ENCODE measurements at places on chromosomes 3 and 15.

GRCh38 chr3:62154457-62155148, 218.7 kb downstream of the FEZF2 start:
- no peak for DNase-seq

DNA sequence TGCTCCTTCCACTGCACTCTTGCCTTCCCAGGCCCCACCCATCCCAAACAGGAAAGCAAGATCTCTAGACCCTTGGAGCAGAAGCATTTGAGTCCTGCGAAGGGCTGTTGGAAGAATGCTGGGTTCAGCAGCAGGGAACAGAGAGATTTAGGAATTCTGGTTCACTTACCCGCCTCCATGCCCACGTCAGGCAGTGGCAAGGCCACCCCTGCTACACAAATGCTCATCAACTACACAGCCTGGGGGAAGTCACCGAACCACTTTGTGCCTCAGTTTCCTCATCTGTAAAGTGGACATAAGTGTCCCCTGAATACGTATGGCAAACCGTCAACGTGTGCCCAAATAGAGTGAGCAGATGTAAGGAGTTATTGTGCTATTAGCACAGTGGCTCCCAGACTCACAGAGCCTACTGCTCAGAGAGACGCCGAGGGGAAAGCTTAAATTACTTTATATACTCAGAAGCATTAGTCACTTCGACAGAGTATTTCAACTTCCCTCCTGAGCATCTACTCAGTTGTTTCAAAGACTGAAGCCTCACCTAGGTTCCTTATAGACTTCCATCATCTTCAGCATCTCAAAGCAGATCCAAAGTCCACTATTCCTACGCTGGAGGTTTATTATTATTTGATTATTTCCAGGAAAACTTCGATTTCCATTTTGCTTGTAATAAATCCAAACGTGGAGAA, 905 bp downstream of the HOMER2 start:
- no peak for DNase-seq

DNA sequence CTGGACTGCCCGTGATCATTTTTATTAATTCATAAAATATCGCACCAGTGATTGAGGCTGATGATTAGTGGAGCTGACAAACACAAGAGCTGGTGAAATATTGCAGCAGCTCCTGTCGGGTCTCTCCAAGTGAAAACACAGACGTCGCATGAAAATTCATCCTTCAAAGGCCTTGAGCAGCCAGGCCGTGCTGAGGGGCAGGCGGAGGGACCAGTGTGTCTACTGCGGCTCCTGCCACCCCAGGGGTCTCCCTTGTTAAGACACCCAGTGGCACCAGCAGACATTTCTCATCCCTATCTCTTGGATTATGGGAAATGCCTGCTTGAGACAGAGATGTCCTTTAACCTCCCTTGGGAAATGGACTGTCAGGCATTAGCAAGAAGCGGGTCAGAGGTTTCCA, 289.4 kb upstream of the TLE3 start:
- DNase-seq, result no peak

DNA sequence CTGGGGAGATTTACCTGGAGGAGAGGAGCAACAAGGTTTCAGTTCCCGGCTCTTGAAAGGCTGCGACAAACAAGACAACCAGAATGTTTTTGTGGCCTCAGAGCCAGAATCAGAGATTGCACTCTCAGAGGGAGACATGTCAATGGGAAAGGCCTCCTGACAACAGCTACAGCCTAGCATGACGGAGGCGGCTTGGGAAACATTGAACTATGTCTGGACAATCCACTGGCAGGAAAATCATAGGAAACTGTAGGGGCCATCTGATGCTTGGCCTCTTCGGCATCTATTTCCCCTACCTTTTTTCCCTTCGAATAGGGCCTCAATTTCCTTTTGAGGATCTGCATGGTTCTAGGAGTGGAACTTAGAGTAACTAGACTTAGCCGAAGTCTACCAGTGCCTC, 13.2 kb upstream of the PTPN23 start:
- DNase-seq, result no peak

GRCh38 chr3:50381383-50381782, 22.1 kb upstream of the TMEM115 start:
- DNase-seq, result no peak

GRCh38 chr3:37526511-37526910, 335.2 kb upstream of the CTDSPL start:
- DNase-seq, result no peak

GRCh38 chr3:52202384-52203077, 4.6 kb downstream of the ALAS1 start:
- DNase-seq, result no peak
